ENCODE measurements at places on chromosomes 1 and 21. TPM values are rescaled to one million over a fixed set of nuclear protein-coding genes. Genes with fewer than 3 reads are reported as not detected.

Gene PTPN22
- 5.7 TPM for total RNA-seq

GRCh38 chr1:44025816-44026215 lies 5.4 kb downstream of the SLC6A9 start:
- DNase-seq = no peak

GRCh38 chr1:206705191-206705590 lies 20.5 kb downstream of the MAPKAPK2 start:
- DNase-seq = no peak

- DNase-seq = no peak
Observed at GRCh38 chr1:3257788-3258187, 188.8 kb downstream of the PRDM16 start.

GRCh38 chr1:165452336-165453130 lies 7.6 kb upstream of the RXRG start:
- DNase-seq = no peak

GRCh38 chr1:86110451-86111129 lies 46.0 kb downstream of the COL24A1 start:
- no peak for DNase-seq

Gene AVPR1B
- not detected for total RNA-seq

Gene SNX7
- 33.9 TPM for total RNA-seq

Gene S100A4
- total RNA-seq = 205 TPM

Gene DMBX1
- total RNA-seq = not detected

DNA sequence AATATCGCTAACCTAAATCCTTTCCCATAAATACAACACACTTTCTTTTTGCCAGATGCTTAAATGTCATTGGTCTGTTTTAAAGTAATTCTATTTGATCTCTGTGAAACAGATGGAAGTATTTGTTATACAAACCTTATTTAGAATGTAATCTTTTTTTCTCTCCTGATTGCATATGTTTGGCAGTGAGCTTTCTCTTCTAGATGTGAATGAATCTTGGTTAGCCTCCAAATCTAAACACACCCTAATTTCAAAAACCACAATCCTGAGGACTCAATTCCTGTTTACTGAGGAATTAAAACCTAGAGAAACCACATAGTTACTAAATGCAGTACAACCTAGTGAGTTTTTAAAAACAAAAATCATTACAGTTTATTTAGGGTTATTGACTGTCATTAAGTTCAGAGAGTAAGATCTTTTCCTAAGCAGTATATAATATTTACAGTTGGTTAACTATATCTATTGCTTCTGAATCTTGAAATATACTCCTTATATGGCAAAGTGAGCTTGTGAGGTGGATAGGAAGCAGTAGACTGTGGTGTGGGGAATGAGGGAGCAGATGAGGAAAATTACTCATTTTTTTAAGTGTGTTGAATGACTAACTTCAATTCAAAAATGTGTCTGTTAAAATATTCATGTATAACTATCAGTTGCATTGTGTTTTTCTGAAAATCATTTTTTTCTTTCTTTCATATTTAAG lies 218.7 kb downstream of the FMN2 start:
- no peak for DNase-seq

DNA sequence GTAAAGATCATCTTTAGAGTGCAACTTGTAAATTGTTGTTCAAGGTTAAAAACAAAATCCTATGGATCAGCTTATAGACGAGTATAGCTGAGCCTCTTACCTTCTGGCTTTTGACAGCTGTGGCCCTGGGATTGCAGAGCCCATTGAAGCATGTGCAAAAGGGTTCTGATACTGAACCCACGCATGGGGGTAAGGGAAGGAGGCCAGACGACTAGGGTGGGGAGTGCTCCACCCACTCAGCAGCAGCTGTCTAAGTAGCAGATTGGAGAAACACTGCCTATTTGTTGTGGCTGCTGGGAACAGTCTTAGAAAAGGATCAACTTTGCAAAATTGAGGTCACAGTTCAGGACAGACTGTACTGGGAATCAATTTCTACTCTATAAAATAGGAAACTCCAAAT lies 16.1 kb downstream of the CD101 start:
- DNase-seq = no peak

GRCh38 chr1:30325999-30326398 lies 397.4 kb downstream of the MATN1 start:
- no peak for DNase-seq

DNA sequence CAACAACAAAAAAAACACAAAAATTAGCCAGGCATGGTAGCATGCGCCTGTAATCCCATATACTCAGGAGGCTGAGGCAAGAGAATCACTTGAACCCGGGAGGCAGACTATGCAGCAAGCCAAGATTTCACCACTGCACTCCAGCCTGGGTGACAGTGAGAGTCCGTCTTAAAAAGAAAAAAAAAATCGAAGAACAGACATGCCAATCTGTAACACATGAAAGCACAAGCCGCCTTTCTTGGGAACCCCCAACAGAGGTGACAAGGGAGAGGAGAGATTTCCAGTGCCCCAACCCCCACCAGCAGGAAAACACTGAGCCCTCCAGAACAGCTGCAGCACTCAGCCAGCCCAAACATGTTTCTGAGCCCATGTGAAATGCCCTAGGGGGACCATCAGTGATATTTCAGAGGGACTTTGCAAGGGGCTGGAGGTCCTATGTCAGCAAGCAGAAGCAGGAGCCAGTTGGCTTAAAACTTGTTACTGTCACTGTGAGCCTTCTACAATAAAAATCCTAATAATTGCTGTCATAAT lies 14.2 kb upstream of the EFNA1 start:
- DNase-seq = no peak

DNA sequence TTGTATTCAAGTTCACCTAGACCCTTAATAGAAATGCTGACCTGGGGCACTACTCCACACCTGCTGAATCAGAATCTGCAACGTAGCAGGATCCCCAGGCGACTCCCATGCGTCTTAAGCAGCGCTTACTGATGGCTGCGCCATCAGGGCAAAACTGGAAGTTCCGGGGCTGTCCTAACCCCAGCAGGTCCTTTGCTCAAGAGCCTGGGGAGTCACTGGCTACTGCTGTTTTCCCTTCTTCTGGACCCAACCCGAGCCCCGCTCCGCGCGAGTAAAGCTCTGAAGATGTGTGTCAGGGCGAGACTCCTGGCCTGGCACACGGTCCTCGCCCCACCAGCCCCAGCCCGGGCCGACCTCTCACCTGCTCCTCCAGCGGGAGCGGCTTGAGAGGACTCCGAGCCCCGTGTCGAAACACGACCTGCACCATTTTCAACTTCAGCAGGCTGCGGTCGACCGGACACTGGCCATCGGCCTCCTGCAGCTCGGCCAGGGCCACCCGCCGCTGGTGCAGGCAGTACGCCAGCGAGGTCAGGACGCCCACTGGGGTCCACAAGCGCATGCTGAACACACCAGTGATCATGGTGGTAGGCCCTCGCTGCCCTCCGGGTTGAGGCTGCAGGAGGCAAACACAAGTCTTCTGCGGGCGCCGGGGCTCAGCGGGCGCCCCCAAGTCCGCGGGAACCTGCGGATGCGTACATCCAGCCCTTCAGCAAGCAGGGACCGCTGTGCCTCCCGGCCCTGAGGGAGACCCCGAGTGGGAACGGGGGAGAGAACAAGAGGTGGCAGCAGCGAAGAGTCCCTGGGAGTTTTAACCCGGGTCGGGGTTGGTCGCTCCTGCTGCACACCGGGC lies 630 bp downstream of the ACP6 start:
- DNase-seq = no peak

Gene OR14C36
- total RNA-seq = not detected

- DNase-seq = no peak
Observed at GRCh38 chr1:200051620-200052019, 24.1 kb downstream of the NR5A2 start.

DNA sequence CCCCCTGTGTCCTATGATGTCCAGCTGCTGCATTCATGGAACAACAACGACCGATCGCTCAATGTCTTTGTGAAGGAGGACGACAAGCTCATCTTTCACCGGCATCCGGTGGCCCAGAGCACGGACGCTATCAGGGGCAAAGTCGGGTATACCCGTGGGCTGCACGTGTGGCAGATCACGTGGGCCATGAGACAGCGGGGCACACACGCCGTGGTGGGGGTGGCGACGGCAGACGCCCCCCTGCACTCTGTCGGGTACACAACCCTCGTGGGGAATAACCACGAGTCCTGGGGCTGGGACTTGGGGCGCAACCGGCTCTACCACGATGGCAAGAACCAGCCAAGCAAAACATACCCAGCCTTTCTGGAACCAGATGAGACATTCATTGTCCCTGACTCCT lies 63.3 kb downstream of the SPSB1 start:
- no peak for DNase-seq

Gene SUSD4
- 44.8 TPM for total RNA-seq

GRCh38 chr21:42142627-42143026 lies 71.5 kb downstream of the UMODL1 start:
- DNase-seq = no peak

- DNase-seq = no peak
Observed at GRCh38 chr1:237931581-237931980, 40.9 kb upstream of the ZP4 start.

DNA sequence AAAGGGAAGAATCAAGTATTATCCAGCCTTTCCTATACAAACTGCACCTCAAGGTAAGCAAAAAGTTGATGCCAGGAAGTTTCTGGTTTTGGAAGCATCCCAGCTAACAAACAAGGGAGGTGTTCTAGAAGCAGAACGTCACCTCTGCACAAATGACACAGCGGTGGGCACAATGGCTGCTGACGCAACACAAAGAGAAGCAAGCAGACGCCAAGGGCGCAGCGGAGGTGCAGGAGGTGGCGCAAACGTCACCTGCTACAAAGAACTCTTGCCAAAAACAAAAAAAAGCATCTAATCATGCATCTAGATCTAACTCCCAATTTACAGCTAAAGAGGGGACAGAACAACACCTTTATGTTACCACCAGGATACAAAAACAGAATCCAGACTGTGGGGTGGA lies 88.5 kb downstream of the NPHP4 start:
- DNase-seq = no peak

DNA sequence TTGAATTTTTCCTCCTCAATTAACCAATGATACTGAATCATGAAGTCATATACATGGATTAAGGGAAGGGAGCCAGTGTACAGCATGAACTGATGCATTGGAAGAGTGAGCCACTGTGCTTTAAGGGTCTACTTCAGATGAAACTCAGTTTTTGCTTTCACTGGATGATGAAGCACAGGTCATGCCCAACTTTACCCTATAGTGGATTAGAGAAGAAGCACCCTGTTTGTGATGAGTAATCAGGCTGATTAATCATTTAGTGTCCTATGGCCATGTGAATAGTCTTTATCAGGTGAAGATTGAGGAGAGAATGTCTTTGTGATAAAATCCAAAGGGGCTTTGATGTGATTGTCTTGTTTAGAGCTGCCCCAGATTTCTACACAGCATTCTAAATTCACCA lies 24.7 kb upstream of the LAMC1 start:
- no peak for DNase-seq

DNA sequence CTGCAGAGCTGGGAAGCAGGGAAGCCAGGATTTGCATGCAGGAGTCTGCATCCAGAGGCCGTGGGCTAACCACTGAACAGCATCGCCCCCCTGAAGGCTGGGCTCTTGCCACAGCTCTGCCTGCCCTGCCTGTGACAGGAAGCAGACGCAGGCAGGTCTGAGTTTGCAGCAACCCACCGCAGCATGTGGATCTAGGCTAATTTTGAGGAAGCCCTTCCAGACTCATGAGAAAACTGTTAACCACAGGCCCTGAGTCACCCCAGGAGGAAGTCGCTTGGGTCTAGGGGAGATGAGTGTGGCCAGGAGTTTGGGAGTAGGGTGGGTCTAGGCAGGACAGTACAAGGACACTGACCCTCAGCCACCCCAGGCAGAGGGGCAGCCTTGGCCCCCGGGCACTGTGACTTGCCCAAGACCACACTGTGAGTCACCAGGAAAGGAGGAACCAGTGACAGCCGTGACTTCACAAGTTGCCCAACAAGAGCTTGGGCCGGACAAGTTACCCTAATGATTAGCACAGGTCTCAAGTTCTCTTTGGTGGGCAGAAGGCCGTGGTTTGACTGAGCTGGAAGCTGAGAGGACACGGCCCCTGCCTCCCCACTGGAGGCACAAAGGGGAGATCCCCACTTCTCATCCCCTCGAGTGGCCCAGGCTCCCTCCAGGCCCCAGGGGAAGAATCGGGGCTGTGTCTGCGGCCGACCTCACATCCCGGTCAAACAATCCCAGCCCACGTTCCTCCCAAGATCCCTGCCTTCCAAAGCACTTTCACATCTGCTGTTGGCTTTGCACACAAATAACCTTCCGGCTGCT lies 826 bp downstream of the LAPTM5 start:
- DNase-seq = peak; percentile 70

GRCh38 chr1:82464362-82465001 lies 663.7 kb downstream of the ADGRL2 start:
- no peak for DNase-seq

GRCh38 chr1:232891071-232891470 lies 59.3 kb upstream of the NTPCR start:
- DNase-seq = no peak

GRCh38 chr1:235006132-235006721 lies 122.4 kb downstream of the TOMM20 start:
- DNase-seq = no peak

Gene FCER1G
- total RNA-seq = 6.7 TPM

- no peak for DNase-seq
Observed at GRCh38 chr21:14488672-14489204, 57.4 kb downstream of the SAMSN1 start.

GRCh38 chr1:200991097-200991614 lies 32.4 kb downstream of the KIF21B start:
- DNase-seq = no peak

Gene BCL10
- total RNA-seq = 42.3 TPM

Gene KIAA0040
- 6.0 TPM for total RNA-seq

DNA sequence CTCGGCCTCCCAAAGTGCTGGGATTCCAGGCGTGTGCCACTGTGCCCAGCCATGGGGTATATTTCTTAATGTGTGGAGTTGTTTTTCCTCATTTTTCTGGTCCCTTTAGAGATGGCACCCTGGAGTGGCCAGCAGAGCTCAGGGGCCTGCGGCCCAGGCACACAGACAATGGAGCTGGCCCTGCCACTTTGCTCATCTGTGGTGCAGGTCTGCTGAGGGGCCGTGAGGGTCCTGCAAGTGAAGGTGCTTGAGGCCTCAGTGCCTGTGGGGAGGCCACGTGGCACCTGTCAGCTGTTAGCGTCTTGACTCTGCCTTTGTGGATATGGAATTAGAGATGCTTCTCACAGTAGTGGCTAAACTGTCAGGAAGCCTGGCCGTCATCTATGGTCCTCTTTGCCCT lies 7.5 kb downstream of the COL18A1 start:
- no peak for DNase-seq

Gene LCE7A
- not detected for total RNA-seq

DNA sequence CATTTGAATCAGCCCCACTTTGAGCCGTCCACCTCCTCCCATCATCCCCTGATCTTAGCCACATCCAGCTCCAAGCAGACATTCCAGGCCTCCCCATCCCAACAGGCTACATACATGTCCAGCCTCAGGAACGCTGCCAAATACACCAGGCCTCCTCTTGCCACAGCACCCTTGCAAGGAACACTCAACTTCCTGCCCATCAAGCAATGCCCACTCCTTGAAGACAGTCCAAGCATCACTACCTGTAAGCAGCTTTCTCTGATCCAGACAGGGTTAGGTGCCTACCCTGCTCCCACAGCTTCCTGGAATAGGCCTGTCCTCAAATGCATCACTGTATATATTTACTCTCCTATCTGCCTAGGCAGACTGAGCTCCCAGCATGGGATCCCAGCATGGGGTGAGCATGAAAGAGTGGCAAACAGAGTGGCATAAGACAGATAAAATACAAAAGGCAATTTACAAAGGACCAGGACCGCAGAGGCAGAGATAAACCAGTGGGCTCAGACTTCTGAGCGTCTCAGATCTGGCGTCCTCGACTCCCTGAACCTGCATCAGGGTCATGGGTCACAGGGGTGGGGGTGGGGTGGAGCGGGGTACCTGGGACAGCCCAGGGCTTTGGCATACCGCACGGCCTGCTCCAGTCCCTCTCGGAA lies 816 bp downstream of the HYI start:
- DNase-seq = no peak

- DNase-seq = no peak
Observed at GRCh38 chr1:62144238-62144831, 50.3 kb upstream of the L1TD1 start.
